ENCODE measurements at places on chromosomes 13 and 19.

GRCh38 chr13:102185375-102185984 lies 216.4 kb downstream of the FGF14 start:
- no peak for DNase-seq

DNA sequence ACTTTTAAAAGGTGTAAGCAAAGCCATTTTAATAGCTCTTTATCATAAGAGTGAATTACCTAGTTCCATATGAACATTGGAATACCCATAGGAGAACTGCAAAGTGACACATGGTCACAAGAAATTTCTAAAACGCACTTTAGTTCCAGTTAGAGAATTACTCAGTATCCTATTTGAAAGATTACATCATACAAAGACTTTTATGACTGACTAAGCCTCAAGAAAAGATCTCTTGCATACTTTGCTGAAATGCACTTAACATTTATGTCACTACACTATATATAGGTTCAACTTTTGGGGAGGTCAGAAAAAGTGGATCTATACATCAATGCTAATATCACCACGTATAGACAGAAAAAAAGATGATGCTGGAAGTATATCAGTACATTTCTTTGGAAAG lies 7.1 kb downstream of the PCDH9 start:
- no peak for DNase-seq

DNA sequence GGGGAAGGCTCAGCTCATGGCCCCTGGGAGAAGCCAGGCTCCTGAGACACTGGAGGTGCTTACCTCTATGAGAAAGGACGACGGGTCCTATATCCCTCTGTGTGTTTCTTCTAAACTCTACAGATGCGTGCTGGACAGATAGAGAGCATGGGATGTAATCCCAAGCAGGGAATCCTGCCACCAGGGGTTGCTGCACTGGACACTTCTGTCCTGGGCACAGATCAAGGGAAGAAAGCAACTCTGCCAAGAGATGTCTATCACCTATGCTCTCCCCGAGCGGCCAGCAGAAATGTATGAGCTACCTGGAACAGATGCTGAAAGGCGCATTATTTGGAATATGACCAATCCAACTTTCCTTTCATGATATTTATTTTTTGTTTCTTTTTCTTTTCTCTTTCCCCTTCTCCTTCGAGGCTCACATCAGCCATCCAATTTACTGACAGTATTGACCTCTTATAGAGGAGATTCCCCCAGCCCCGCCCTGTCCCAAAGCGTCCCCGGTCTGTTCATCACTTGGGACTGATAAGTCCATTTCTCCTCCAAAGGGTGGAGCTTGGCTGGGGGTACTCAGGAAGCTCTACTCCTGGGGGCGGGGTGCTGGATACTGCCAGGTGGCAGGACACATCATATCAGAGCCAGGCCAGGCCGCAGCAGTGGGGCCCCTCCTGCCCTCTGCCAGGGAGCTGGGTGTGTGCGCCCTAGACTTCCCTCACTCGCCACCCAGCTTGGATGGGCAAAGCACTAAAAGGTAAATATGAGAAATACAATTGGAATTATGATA lies 34.2 kb downstream of the TSHZ3 start:
- DNase-seq: no peak

GRCh38 chr19:58356766-58357480 lies 3.6 kb upstream of the A1BG start:
- no peak for DNase-seq

DNA sequence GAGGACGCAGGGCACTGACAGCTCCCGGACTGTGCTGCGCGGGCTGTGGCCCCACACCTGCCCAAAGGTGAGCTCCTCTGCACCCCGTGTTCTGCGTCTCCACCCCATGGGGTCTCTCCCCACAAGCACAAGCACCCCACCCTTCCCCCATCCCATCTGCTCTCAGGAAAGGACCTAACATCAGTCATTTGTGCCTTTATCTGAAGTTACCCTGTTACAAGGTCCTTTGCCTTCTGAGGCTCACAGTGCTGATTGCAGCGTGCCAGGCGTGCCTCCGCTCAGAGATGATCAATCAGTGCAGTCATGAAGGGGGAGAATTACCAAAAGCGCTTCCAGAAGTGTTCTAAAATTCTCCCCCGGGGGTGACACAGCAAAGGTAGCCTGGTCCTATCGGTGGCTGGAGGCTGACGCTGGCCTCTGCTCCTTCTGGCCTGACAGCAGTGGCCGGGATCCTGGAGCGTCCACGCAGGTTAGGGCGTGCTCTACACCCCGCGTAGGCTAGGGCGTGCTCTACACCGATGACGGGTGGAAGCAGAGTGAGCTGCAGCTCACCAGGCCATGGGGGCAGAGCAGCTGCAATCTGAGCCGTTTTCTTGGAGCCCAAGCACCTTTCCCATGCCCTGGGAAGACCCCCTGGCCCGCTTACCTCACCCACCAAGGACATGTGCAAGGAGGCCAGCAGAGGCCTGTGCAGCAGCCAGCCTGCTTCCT lies 84.7 kb upstream of the TM9SF2 start:
- peak; percentile 70 for DNase-seq

DNA sequence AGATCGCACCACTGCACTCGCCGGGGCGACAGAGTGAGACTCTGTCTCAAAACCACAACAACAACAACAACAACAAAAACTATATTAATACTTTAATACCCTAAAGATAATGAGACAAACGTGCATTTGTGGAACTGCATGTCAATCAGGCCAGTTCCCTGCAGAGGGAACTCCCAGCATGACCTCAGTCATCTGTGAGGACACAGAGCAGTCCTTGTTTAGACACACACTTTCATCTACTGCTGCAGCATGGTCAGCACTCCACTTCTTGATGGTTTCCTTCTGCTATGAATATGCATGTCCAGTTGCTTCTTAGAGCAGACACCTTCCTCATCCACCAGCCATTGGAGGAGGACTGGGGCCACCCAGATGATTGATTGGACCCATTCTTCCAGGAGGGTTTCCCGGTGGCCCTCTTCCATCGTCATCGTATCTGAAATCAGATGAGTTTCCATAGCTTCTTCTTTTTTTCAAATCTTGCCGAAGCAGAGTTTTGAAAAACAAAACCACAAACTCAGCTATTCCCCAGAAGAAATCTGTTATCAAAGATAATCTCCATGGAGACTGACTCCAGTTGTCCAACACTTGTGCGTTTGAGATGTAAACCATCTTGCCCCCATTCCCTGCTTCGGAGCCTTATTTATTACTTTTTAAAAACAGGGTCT lies 26.5 kb downstream of the ZNF607 start:
- DNase-seq: no peak

GRCh38 chr19:30152510-30153291 lies 210.7 kb downstream of the URI1 start:
- no peak for DNase-seq

DNA sequence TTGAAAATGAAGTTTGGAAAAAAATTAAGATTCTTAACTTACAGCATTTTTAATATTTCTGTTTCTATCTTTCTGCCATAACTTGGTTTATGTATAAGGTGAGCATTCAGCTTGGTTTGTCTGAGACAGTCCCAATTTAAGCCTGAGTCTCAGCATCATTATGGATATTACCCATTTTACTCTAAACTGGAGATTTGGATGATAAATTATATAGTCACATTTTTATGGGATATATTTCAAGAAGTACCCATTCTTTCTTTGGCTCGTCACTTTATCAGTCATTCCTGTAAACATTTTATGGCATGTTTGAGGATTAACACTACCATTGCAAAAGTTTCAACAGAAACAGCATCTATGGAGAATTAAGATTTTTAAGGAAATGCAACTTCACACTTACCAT lies 1129.0 kb upstream of the PCDH9 start:
- DNase-seq: no peak

- no peak for DNase-seq
These were observed 34.9 kb upstream of the KPNA3 start for GRCh38 chr13:49827336-49827735.

- no peak for DNase-seq
These were observed 23.5 kb upstream of the MYDGF start for GRCh38 chr19:4693471-4694121.

DNA sequence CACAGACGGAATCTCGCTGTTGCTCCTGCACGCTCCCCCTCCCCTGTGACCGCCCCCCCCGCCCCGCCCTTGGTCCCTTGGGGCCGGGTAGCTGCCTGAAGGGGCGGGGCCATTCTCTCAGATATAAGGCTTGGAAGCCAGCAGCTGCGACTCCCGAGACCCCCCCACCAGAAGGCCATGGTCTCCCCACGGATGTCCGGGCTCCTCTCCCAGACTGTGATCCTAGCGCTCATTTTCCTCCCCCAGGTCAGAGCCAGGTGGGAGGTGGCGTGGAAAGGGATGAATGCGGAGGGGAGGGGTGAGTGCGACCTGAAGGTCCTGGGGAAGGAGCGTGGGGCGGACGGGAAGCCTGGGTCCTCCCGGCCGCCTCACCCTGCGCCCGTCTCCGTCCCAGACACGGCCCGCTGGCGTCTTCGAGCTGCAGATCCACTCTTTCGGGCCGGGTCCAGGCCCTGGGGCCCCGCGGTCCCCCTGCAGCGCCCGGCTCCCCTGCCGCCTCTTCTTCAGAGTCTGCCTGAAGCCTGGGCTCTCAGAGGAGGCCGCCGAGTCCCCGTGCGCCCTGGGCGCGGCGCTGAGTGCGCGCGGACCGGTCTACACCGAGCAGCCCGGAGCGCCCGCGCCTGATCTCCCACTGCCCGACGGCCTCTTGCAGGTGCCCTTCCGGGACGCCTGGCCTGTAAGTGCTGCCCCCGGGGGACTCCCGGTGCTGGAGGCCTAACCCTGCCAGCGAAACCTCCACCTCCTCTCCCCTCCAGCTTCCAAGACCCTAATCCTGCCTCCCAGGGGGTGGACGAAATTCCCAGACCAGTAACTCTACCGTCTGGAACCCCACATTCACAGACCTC lies at the start of gene DLL3:
Gene DLL3, plus strand, starts transcription at position 150 of the 845 bp plus-strand sequence. Its CDS starts 28 bp downstream, at position 178.
- peak; percentile 65 for DNase-seq

DNA sequence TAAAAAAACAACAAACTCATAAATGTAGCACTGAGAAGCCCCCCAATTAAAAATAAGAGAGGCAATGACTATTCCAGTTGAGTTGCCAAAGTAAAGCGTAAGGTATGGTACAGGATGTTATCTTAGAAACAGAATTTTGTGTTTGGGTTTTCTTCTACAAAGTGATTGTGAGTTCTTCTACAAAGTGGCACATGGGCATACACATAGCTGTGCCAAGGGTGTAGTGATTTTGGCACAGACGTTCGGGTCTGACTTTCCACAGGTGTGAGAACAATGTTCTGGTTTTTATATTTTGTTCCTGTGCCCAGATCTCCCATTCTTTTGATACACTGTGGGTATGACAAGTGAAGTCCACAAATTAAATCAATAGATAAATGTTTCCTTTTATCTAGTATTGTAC lies 190.1 kb upstream of the CSNK1A1L start:
- DNase-seq: no peak

DNA sequence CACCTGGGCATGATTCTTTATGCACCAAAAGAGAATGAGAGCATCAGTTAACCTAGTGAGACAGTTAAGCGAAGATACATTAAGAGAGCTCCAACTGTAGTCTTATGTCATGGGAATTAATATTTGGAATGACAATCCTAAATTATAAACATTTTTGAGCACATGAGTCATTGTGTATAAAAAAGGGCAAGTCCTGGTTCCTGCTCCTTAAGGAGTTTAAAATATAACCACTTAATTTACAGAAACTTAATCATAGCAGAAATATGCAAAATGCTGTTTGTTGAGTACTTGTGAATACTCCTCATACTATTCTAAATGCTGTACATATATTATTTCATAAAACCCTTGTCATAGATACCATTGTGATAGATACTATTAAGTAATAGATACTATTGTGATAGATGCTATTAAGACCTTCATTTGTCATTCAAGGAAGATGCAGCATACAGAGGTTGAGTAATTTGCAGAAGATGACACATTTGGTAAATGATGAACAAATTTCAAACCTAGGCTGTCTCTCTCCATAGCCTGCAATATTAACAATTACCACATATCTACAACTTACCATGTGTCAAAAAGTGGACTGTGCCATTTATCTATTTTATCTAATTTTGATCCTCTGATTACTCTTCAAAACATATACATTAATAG lies 301.0 kb downstream of the TBC1D4 start:
- no peak for DNase-seq

DNA sequence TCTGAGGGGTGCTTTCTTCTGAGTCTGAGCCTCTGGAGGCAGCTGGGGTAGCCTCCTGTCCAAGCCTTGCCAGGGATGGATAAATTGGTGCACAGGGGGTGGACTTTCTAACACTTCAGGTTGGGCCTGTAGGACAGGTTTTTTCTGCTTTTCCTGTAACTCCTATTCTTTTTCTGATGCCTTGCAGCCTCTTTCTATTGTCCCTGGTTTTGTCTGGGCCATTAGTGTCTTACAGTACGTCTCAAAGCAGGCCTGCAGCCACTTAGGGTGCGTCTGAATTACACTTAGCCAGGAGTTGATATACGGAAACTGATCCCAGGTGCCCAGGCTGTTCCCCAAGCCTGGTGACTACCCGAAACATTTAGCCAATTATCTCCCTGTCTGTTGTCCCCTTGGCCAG lies 213.3 kb upstream of the HTR2A start:
- DNase-seq: no peak

GRCh38 chr13:98990701-98991100 lies 12.8 kb upstream of the DOCK9 start:
- no peak for DNase-seq

DNA sequence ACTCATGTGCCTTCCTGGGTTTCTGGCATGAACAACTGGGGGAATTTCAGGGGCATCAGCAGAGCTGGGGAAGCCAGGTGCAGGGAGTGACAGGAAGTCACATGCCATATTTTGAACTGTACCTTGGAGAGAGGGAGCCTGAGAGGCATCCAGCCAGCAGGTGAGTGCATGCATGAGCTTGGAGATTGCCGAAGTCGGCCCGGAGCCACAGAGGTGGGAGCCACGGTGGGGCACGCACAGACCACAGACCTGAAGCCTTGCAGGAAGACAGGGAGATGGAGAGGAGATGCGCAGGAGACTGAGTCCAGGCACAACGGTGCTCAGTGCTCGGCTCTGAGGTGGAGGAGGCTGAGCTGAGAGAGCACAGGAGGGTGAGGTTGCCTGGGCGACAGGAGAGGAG lies 55.1 kb downstream of the CDADC1 start:
- DNase-seq: no peak

DNA sequence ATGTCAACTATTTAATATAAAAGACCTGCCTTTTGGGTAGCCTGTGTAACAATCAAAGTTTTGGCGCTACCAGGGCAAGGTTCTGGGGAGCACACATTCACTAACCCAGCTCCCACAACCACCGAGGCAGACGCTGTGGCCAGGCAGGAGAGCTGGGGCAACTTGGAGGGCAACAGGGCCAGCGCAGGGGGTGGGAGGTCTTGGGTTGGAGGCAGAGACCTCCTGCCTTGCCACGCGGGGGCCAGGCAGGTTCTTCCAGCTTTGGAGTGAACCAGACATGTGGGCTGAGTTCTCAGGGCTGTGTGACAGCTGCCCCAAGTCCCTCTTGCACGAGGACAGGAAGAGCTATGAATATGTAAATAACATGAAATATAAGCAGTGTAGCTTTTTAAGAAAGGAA lies 30.3 kb upstream of the MCF2L start:
- DNase-seq: no peak

GRCh38 chr13:101944521-101944920 lies 457.3 kb downstream of the FGF14 start:
- no peak for DNase-seq

DNA sequence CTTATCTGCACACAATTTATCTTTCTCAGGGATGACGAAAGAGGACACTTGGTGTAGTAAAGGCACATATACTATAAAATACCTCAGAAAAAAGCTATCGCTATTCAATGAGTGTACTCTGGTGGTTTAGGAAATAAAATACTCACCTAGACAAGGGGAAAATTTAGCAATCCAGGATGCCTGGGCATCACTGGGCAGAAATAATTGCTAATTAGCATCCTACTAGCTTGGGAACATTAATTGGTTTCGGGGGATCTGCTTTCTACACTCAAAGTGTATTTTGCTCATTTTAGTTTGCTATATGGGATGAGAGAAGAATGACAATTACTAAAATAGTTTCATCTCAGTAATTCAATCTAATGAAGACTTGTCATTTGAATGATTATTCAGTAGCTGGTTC lies 60.3 kb downstream of the OLFM4 start:
- no peak for DNase-seq
